ENCODE measurements at places on chromosomes 5 and 9.

GRCh38 chr9:36116593-36116992 lies 19.9 kb upstream of the GLIPR2 start:
- no peak for DNase-seq

GRCh38 chr9:105216440-105217178 lies 27.8 kb upstream of the SLC44A1 start:
- no peak for DNase-seq

DNA sequence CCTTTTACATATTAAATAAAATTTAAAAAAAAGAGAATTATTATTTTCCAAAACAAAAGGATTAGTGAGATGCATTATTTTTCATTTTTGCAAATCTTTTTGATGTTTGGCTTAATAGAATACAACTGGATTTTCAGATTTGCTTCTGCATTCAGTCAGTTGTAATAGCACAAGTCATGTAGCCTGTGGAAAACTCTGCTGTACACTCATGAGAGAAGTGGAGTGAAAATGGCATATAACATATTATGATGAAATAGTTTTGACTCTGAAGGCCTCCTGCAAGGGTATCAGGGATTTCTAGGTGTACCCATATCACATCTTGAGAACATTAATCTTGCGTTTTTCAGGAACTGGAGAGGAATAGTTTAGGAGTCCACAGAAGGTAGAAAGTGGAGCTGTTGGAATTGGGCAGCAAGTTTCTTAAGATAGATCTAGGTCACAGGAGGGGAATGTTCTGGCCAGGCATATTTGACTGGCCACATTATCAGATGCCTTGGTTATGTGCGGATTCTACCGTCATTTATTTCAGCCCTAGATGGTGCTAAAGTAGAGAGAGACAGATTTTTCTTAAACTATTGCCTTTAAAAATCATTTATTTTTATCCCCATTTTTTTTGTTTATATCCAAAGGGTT lies 16.4 kb downstream of the LNPEP start:
- no peak for DNase-seq

DNA sequence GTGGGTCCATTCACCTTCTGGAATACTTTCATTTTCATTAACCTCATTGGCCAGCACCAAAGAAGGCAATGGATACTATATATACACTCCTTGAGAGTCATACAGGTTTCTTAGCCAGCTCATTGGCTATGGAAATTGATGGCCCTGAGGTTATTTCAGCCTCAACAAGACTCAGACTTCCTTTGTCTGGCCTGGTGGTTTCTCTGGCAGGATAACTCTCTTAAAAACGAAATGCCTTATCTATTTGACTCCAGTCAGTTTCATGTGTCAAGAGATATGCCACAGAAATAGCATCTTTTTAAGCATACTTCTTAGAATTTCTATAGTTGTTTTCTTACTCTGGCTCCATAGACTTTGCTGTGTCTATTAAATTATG lies 28.9 kb downstream of the CDH9 start:
- no peak for DNase-seq

DNA sequence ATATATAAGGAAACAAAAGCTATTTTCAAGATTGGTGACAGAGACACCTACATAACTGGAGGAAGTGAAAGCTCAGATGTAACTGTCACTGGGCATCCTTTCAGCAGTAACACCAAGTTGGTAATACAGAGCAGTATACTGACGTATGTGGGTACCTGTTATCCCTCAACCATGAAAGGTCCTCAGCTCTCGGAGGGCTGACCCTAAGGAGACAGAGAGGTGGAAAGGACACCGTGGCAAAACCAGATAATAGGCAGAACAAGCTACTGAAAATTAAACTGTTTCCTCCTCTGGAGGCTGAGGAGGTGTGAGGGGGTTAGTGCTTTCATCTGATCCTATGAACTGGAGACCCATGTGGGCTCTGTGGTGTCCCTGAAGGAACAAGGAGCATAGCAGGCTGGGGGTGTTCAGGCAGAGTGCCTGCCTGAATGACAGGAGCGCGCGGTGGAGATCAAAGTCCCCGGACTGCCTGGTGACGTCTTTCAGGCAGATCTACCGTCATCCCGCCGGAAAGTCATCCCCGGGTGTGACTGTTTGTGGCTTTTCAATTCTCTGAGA lies 130.2 kb upstream of the FSTL4 start:
- DNase-seq, result no peak

- DNase-seq, result no peak
These were observed 14.8 kb upstream of the SLC30A5 start for GRCh38 chr5:69078921-69079540.

- DNase-seq, result peak; percentile 21
These were observed 16.1 kb upstream of the DRD1 start for GRCh38 chr5:175460126-175460525.

- DNase-seq, result no peak
These were observed 241.6 kb upstream of the CD180 start for GRCh38 chr5:67437905-67438845.

DNA sequence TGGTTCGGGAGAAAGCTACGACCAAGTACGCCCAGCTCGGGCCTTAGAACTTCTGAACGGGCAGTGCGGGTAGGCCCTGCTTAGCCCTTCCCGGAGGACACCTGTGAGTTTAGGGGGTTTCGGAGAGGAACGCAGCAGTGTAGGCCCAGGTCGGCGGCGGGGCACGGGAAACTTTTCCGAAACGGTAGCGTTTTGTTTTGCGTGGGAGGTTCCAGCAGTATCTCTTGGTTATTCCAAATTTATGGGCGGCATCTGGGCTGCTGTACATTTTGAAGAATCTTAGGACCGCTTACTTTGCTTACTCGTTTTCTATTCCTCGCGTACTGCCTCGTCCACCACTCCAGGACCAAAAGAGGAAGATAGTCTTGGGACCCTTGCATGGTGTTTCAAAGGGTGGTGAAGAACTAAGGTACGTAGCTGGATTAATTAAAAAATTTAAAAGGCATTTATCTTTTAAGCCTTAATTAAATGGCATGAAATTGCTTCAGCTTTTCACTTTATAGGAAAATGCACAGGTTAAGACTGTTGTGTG lies 492 bp downstream of the TENT2 start:
- no peak for DNase-seq

- no peak for DNase-seq
These were observed 29.8 kb downstream of the MED27 start for GRCh38 chr9:132049900-132050299.

DNA sequence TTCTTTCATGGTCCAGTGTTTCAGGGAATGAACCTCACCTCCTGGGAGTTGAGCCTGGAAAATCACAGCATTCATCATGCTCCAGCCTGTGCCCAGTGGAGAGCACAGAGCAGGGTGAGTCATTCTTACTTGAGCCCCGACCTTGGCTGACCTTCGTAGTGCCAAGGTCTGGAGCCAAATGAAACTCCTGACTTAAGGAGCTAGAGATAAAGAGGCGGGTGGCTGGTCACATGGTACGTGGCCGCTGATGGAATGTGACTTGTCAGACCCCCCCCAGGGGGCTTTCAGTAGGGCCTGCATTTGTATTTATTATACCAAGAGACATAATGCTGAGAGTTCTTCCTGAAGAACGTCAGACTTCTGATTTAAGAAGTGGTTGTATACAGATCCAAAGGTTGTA lies 15.0 kb upstream of the PIP5K1B start:
- no peak for DNase-seq

- no peak for DNase-seq
These were observed 267.8 kb upstream of the CLINT1 start for GRCh38 chr5:158126442-158127405.

GRCh38 chr5:51685419-51685818 lies 302.2 kb downstream of the ISL1 start:
- DNase-seq, result no peak

DNA sequence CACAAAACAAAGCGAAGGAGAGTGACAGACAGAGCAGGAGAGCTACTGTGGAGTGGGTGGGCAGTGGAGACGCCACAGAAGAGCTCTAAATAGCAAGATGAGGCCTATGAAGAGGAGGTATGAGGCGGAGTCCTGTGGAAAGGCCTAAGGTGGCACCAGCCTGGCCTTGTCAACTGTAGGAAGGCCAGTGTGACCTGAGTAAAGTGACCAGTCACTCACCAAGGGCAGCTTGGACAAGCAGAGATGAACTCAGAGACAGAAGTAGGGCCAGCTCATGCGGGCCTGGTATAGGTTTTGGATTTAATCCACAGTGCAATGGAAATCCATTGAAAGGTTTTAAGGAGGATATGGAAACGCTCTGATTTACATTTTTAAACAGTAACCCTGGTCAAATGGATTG lies 23.8 kb upstream of the SH3RF2 start:
- DNase-seq, result no peak

DNA sequence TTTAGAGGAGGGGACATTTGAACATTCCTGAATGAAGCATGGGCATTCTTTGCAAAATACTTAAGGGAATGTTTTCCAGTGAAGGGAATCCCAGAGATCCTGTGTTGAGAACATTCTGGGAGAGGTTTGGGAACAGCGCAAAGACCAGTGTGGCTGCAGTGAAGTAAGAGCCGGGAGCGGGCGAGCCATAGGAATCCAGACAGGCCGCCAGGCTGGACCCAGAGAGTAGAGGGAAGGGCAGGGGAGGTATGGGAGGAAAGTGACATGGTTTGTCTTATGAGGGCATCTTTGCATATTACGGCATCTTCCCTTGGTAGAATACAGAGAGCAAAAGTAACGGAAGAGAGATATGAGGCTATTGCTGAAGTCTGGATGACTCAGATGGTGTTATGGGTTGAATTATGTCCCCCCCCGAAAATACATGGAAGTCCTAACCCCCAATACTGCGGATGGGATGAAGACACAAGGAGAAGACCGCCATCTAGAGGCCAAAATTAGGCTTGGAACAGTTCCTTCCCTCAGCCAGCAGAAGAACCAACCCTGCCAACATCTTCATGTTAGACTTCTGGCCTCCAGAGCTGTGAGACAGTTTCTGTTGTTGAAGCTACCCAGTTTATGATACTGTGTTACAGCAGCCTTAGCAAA lies 268.2 kb downstream of the MAST4 start:
- no peak for DNase-seq

DNA sequence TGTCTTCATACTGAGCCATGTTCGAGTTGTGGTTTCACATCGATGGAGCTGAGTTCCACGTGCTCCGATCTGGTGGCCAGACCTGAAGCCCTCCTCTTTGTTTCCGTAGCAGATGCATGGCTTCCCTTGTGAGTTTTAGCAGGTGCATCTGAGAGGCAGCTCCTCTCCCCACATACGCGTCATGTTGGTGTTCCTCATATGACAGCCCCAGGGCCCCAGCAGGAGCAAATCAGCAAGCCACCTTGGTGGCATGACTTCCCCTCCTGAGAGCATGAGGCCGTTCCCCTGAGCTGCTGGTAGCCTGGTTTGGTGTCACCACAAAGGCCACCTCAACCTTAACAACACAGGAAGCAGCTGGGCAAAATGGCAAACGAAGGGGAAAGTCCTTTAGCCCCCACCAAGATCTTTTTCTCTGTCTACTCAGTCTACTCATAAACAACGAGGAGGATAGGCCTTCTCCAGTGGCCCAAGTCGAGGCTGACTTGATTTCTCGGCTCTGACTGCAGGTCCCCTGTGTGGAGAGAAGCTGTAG lies 5.9 kb downstream of the CYFIP2 start:
- DNase-seq, result no peak

DNA sequence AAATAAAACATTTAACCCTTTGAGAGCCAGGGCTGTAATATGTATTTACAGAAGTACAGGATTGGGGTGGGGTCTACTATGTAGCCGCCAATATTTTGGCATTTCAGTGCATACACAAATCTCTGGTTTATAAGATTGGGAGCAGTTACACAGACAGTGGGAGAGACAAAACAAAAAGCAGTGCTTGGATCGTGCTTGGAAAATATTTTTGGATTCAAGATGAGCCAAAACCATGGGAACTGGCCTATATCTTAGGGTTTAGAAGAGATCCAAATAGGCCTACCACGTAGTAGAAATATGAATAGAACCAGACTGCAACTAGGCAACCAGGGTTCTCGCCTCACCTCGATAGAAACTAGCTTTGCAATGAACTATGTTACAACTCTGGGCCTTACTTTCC lies 169.6 kb downstream of the SLC12A2 start:
- no peak for DNase-seq

GRCh38 chr9:5195463-5195862 lies 10.0 kb upstream of the INSL6 start:
- DNase-seq, result no peak

DNA sequence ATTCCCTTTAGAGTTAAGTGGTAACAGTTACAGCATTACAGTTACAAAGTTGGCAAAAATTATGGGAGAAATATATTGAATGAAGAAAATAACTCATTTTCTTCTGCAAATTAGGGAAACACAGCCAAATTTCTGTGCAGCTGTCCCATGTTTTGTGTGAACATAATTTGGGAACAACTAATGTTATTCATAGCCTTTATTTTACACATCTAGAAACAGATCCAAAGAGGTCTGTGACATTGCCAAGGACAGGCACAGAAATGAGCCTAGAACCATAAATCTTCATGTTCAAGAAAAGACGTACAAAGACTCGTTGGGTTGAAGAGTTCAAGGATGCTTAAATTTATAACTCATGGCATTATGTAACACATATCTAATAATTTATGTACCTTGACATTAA lies 114.1 kb upstream of the TXNDC8 start:
- DNase-seq, result no peak

DNA sequence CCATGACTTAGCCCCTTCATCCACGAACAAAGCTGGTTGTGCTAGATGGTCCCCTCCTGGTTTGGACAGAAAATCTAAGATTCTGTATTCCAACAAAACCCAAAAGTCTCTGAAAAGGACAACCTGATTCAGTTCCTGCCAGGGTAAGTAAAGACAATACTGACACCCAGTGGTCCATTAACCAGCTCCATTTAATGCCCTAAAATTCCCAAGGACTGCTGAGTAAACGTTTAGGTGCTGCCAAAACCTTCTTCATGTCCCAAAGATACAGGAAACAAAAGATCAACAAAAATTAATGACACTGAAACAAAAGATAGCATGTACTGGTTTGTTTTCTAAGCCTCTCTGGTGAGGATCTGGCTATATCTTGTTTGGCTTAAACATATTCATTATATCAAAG lies 25.3 kb upstream of the PPP1R2B start:
- peak; percentile 36 for DNase-seq

DNA sequence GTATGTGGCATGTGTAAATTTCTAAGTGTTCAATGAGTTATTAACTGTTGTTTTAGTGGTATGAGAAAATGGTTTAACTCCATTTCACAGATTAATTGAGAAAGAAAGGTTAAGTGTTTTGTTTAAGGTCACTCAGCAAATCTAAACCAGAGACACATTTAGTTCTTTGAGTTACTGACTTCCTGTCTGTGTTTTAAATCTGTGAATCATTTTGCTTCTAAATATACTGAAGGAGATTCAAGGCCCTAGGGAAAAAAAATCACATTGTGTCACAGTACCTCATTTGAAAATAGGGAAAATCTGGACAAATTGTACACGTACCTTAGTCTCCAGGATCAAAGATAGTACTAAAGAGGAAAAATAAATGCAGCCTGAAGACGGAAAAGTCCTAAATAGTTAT lies 368.2 kb downstream of the TMEM161B start:
- no peak for DNase-seq

GRCh38 chr9:12698266-12698665 lies 5.1 kb downstream of the TYRP1 start:
- no peak for DNase-seq
